ENCODE measurements at places on chromosomes 13 and 19.

DNA sequence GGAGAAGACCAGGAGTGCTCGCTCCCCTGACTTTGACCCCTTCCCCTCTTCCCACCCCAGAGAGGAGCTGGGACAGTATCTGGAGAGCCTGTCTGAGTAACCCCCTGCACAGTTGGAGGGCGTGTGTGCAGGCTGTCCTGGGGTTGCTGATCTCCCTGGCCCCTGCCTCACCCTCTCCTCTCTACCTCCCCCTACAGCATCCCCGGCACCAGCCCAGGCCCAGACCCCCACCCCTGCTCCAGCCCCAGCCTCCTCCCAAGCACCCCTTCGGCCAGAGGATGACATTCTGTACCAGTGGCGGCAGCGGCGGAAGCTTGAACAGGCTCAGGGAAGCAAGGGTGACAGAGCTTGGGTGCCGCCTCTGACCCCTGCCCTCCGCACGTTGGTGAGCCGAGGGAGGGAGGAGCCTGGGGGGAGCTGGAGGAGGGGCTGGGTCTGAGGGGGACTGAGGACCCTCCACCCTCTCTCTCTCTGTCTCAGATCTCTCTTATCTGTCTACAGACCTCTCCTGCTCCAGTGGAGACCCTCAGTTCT, 8.7 kb downstream of the PROSER3 start:
- no peak for DNase-seq

DNA sequence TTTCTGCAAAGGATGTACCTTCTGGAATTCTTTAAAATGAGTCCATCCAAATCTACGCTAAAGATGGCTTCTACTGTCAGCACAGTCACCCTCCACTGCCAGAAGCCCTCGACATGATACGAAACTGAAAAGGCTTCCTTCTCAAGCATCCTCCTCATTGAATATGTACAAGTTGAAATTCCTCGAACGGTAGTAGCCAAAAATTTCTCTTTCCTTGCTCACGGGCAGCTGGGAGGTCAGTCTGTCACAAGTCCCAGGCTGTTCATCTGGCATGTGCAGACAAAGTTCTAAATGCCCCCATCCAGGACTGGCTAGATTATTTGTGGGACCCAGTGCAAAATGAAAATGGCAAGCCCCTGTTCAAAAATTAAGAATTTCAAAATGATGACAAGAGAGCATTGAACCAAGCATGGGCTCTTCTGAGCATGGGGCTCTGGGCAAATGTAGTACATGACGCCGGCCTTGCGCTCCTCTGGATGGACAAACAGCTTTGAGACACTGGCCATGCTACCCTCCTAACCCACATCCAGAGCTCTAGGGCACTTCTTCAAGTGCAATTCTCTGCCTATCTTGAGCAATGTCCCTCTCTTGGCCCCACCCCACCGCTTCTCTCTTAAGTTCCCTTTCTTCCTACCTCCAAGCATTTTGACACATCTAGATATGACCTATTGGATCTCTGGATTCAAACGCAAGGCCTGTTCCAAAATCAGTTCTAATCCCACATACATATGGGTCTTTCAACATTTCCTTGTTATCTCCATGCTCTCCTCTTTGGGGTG, 78.9 kb upstream of the FLT1 start:
- no peak for DNase-seq

GRCh38 chr19:49057636-49058234, at the start of gene CGB7:
TSS of gene CGB7 (minus strand) at chr19:49057749. CDS start at chr19:49055375, 2,374 bp downstream.
- DNase-seq: no peak

DNA sequence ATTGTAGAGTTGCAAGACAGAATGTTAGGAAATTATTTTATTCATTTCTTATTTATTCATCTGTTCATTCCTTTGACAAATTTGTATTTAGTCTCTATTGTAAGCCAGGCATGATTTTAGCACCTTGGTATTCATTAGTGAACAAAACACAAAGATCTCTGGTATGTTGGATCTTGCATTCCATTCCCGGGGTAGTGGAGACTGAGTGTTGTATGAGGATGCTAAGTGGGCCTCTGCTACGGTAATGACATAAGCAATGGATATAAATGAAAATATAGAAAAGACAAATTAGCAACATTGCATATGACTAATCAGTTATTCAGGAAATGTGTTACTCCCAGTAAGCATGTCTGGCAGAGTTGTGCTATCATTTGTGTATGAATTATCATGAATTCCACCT, 449.3 kb downstream of the PCDH17 start:
- DNase-seq: no peak

GRCh38 chr19:383922-384798, 24.8 kb downstream of the C2CD4C start:
- no peak for DNase-seq

- no peak for DNase-seq
Measured at GRCh38 chr19:18897094-18898029, 1.4 kb upstream of the CERS1 start.

DNA sequence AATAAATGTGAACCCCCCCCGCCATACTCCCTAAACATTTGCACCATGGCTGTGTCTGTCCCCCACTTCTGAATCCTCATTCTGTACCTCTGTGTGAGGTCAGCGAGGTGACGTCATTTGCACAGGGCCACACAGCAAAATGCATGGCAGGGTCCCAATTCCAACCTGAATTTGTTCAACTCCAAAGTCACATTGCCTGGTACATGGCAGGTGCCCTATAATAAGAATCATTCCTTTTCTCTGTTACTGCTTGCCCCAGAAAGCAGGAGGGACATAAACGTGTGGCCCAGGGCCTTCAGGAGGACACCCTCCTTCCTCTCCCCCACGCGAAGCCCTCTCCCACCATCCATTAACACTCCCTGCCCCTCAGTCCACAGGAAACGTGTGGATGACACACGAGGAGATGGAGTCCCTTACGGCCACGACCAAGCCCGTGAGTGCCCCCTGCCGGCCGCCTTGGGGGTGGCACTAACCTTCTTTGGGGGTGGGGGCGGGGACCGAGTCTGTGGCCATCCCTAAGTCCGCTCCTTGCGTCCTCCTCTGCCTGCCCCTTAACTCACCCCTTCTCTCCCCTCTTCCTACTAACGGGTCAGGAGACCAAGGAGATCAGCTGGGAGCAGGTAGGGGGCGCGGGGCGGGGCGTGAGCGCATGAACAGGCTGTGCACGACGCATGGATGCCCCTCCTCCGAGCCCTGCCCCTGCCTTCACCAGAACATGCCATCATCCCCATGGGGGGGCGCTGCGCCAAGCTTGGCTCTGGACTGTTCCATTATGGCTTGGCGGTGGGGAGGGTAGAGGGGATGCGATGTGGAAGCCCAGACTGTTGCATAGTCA, 9.4 kb downstream of the HRC start:
- DNase-seq: peak; percentile 20

DNA sequence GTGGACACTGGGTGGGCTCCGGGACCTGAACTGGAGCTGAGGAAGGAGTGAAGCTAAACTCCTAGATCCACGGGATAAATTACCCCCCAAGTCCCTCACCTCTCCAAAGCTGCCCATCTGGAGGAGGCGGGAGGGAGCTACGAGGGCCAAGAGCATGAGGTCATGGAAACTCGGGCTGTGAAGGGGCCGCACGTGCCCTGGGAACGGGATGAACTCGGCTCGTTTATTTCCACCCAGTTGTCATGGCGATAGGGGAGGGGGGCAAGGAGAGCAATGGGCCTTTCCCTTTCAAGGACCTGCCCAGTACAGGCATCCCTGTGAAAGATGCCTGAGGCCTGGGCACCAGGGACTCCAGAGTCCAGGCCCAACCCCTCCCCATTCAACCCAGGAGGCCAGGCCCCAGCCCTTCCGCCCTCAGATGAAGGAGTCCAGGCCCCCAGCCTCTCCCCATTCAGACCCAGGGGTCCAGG, 3.8 kb downstream of the PPP1R12C start:
- peak; percentile 31 for DNase-seq
